Endothelial cell of umbilical vein (primary cell): ENCODE measurements at places on chromosomes 2 and 18. TPM values are rescaled to one million over a fixed set of nuclear protein-coding genes. Genes with fewer than 3 reads are reported as not detected.

DNA sequence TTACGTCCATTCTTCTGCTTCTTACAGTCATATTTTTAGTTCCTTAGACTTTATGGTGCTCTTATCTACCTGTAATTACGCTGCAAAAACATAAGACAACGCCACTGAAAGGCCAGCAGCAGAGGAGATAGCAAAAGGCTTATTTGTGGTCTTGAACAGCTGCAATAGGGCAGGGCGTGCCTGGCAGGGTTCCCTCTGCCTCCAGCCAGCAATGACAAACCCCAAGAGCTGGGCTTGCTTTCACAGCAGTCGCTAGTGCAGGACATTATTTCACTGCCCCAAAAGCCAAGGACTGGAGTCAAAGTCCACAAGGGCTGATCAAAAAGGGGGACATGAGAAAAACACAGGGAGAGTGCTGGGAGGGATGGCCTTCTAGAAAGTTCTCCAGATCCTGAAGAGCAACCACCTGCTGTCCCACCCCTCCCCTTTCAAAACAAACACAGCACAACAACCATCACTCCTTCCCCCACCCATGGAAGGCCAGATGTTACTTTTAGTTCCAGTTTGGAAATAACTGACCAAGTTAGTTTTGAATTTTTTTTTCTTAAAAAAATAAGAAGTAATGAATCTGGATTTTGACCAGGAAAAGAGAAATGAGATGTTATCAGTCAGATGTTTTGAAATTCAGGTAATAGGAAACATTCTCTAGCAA, 127.8 kb downstream of the RBMS1 start:
- H3K27me3 ChIP-seq: no peaks in the 10 kb centered on the region
- H3K36me3 ChIP-seq: peaks cover 13% of the 10 kb centered on the region
- no peak for DNase-seq
- H3K4me1 ChIP-seq: peaks cover 26% of the 10 kb centered on the region
- H3K4me3 ChIP-seq: no peak overlapping the region

The PLCD4 gene
- polyA plus RNA-seq: 2.2 and 2.3 TPM in 2 replicates

The CNTNAP5 gene
- polyA plus RNA-seq: not detected in 2 replicates

The DPP4 gene
- polyA plus RNA-seq: 0.53 and 0.84 TPM in 2 replicates

The SCN7A gene
- not detected in 2 replicates for polyA plus RNA-seq

DNA sequence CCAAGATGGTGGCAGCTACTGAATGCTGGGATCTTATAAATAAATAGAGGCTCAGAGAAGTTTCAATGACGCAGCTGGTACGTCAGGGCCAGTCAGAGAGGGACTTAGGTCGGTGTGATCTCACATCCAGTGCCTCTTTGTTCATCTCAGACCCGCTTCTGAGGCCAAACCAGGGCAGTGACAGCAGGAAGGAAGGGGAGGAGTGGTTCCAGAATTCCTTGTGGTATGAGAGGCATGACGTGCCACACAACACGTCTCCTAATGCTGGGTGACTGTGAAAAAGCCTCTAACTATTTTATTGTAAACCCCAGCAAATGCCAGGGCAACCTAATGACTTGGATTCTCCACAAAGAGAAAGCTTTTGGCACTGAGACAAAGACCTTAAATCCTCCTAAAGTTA, 423.3 kb downstream of the LPIN1 start:
- no peaks in the 10 kb centered on the region for H3K27me3 ChIP-seq
- no peaks in the 10 kb centered on the region for H3K36me3 ChIP-seq
- no peak overlapping the region for H3K4me3 ChIP-seq
- peak overlapping the region; percentile 24 for H3K27ac ChIP-seq
- H3K4me1 ChIP-seq: peaks cover 19% of the 10 kb centered on the region
- peak; percentile 76 for DNase-seq

DNA sequence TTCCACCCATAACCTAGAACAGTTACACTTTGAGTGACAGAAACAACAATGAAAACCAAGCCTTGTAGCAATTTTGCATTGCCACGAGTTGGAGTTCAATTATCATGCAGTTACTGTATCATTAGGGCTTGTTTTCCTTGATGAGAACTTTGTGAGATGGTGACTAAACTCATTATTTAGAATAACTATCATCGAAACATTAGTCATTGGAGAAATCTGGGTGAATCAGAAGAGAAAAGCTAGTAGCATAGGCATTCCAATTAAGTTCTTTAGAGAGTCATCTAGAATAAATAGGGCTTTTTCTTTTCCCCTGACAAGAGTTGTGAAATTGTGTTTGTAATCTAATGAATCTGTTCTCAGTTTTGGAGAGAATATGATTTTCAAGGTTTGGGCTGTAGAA, 122.8 kb upstream of the DOCK10 start:
- no peak overlapping the region for H3K4me3 ChIP-seq
- no peaks in the 10 kb centered on the region for H3K4me1 ChIP-seq
- H3K27ac ChIP-seq: no peak overlapping the region
- no peaks in the 10 kb centered on the region for H3K27me3 ChIP-seq
- H3K36me3 ChIP-seq: no peaks in the 10 kb centered on the region

DNA sequence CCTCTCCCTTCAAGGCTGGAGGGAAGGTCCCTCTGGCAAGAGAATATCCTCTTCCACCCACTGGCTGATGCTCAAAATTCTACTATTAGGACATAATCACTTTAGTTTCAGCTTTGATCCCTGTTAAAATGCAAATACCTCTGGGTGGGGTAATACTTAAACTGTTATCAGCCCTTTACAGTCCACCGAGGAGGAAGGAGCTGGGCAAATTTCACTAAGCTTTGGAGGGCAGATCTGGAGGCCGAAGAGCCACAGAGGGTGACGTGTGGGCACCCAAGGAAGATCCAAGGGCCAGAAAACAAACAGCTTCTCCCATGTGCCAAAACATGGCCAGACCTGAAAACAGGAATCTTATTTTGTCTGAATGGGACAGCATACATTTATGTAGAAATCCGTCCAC, 74.6 kb upstream of the BCL11A start:
- H3K27ac ChIP-seq: no peak overlapping the region
- no peaks in the 10 kb centered on the region for H3K36me3 ChIP-seq
- no peak overlapping the region for H3K4me3 ChIP-seq
- no peaks in the 10 kb centered on the region for H3K27me3 ChIP-seq

The RUFY4 gene
- not detected in 2 replicates for polyA plus RNA-seq

GRCh38 chr2:232024457-232024856, 62.9 kb downstream of the DIS3L2 start:
- no peaks in the 10 kb centered on the region for H3K27me3 ChIP-seq
- peaks cover 3% of the 10 kb centered on the region for H3K36me3 ChIP-seq
- no peaks in the 10 kb centered on the region for H3K4me1 ChIP-seq
- no peak overlapping the region for H3K4me3 ChIP-seq
